ENCODE measurements at places on chromosomes 16 and 17.

- H3K36me3 ChIP-seq, result no peaks in the 10 kb centered on the region
- H3K4me3 ChIP-seq, result no peak overlapping the region
- H3K27me3 ChIP-seq, result no peaks in the 10 kb centered on the region
- H3K4me1 ChIP-seq, result peaks cover 5% of the 10 kb centered on the region
These were observed 91.1 kb downstream of the ASIC2 start for GRCh38 chr17:33202021-33202420.

GRCh38 chr16:84308120-84308519 is 13.4 kb downstream of the WFDC1 start:
- no peaks in the 10 kb centered on the region for H3K27me3 ChIP-seq
- no peak overlapping the region for H3K4me3 ChIP-seq
- H3K36me3 ChIP-seq, result no peaks in the 10 kb centered on the region
- no peak overlapping the region for H3K27ac ChIP-seq

DNA sequence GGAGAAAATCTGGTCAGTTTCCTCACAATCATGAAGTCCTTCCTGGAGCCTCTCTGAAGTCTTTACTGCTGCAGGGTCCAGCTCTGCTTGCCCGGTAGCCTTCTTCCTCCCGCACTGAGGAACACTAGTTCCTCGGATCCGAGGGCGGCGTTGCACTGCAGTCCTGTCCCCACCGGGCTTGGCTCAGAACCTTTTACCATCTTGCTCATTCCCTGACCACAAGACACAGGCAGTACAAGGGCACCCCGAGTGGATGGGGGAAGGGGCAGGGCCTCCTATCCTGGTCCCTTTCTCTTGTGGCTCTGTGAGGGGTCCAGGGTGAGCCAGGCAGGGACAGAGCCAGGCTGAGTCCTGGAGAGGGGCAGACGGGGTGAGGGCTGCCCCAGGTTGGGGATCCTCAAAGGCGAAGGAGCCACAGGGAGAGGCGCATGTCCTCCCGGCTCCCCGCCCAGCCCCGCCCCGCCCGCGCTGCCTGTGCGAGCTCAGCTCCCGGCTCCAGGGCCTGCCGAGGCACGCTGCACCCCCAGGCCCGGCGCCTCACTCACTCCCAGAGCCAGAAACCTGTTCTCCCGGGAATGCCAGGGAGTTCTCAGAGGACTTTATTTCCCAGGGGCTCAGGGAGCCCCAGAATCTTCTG is 1.5 kb downstream of the FOXN1 start:
- H3K36me3 ChIP-seq, result no peaks in the 10 kb centered on the region
- H3K4me1 ChIP-seq, result no peaks in the 10 kb centered on the region
- no peak overlapping the region for H3K4me3 ChIP-seq
- no peak for DNase-seq

DNA sequence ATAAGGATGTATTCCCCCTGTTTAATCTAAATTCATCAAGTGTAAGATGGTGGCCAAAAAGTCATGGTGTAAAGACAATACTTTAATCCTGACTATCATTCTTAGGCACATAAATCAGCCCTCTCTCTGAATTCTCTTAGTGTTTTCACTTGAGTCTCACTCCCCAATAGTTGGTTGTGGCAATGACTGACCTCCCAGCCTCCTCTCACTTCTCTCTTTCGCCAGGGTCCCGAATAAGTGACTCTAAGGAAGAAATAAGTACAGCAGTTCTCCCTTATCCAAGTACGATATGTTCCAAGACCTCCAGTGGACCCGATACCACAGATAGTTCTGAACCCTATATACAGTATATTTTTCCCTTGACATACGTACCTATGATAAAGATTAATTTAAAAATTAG is 335.3 kb downstream of the MAF start:
- H3K4me3 ChIP-seq, result no peak overlapping the region
- no peaks in the 10 kb centered on the region for H3K4me1 ChIP-seq
- no peak overlapping the region for H3K27ac ChIP-seq

- H3K4me3 ChIP-seq, result no peak overlapping the region
- H3K27ac ChIP-seq, result no peak overlapping the region
- H3K36me3 ChIP-seq, result no peaks in the 10 kb centered on the region
- DNase-seq, result no peak
These were observed 34.2 kb downstream of the CDH13 start for GRCh38 chr16:82660966-82661365.

- peaks cover 27% of the 10 kb centered on the region for H3K4me1 ChIP-seq
- peak overlapping the region; percentile 85 for H3K4me3 ChIP-seq
- H3K36me3 ChIP-seq, result no peaks in the 10 kb centered on the region
- peak; percentile 9 for DNase-seq
These were observed 1.0 kb downstream of the ST3GAL2 start for GRCh38 chr16:70437582-70438557.

GRCh38 chr17:49829026-49829425 is 18.8 kb downstream of the TAC4 start:
- H3K4me1 ChIP-seq, result peaks cover 5% of the 10 kb centered on the region
- peaks cover 54% of the 10 kb centered on the region for H3K36me3 ChIP-seq
- H3K27me3 ChIP-seq, result no peaks in the 10 kb centered on the region
- no peak overlapping the region for H3K4me3 ChIP-seq
- no peak overlapping the region for H3K27ac ChIP-seq

DNA sequence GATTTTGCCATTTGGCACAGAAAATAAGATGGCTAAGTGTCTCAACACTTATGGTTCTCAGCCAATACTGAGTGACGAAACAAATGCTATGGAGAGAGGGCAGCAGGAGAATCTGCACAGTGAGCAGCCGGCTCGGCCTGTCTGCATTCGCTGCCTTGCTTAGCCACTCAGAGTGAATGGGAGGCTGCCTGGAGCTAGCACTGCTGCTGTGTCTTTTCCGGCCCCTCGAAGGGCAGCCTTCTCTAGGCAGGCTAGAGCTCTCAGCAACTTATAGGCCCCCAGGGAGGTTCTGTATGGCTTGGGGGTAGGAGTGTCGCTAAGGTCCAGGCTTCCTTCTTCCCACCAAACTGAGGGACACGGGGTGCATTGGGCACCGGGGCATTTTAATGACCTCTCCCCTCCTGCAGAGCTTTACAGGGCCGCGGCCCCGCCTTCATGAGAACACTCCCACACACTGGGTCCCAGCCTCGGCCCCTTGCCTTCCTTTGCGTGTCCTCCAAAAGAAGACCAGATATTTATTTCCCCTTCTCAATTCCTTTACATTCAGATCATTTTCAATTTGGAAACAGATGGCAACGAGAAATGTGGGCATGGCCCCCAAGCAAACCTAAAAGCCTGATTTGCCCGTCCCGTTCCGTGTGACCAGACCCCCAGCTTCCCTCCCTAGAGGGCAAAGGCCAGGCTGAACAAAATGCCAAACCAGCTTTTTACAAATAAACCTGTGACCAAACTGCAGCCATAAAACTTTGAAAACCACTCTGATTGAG is 670.9 kb downstream of the TOX3 start:
- H3K4me1 ChIP-seq, result peaks cover 6% of the 10 kb centered on the region
- H3K4me3 ChIP-seq, result no peak overlapping the region
- no peak for DNase-seq
- no peak overlapping the region for H3K27ac ChIP-seq

DNA sequence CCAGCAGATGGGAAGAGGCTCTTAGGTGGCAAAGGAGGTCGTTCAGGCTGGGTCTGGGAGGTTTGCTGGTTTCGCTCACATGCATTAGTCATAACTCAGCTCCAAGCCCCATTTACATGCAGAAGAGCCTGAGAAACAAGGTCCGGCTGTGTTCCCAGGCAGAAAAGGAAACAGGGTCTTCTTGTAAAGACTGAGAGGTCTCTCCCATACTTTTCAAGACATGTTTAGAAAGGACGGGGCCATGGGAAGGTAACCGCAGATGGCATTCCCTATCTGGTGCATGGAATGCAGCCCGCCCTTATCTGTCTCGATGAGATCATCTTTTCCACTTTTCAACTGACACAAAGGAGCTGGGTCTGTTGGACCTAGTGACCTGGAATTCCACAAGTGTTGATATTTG is 389.0 kb upstream of the CDH11 start:
- H3K36me3 ChIP-seq, result no peaks in the 10 kb centered on the region
- no peaks in the 10 kb centered on the region for H3K27me3 ChIP-seq
- no peak overlapping the region for H3K27ac ChIP-seq
- no peak for DNase-seq

- H3K27ac ChIP-seq, result no peak overlapping the region
- H3K36me3 ChIP-seq, result no peaks in the 10 kb centered on the region
- no peaks in the 10 kb centered on the region for H3K4me1 ChIP-seq
- H3K4me3 ChIP-seq, result no peak overlapping the region
- no peak for DNase-seq
These were observed 225.0 kb upstream of the SALL1 start for GRCh38 chr16:51376080-51376479.

DNA sequence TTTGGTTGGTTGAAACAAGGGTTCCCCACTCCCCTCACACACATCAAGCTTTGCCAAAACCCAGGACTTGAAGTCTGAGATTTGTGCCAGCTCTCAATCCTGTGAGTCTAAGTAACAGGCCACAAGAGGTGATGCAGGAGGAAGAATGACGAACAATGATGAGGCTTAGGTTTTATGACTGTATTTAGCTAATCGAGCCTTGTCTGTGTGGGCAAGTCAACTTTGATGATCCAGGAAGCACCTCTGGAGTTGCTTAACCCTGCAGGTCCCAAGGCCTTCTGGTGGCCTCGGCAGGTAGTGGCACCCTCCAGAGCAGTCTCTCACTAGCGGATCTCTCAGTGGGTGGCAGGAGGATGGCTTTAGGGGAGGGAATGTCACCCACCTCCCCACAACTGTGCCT is 28.7 kb downstream of the CDK5RAP3 start:
- DNase-seq, result peak; percentile 75
- no peaks in the 10 kb centered on the region for H3K27me3 ChIP-seq
- peaks cover 40% of the 10 kb centered on the region for H3K4me1 ChIP-seq
- peak overlapping the region; percentile 60 for H3K27ac ChIP-seq

DNA sequence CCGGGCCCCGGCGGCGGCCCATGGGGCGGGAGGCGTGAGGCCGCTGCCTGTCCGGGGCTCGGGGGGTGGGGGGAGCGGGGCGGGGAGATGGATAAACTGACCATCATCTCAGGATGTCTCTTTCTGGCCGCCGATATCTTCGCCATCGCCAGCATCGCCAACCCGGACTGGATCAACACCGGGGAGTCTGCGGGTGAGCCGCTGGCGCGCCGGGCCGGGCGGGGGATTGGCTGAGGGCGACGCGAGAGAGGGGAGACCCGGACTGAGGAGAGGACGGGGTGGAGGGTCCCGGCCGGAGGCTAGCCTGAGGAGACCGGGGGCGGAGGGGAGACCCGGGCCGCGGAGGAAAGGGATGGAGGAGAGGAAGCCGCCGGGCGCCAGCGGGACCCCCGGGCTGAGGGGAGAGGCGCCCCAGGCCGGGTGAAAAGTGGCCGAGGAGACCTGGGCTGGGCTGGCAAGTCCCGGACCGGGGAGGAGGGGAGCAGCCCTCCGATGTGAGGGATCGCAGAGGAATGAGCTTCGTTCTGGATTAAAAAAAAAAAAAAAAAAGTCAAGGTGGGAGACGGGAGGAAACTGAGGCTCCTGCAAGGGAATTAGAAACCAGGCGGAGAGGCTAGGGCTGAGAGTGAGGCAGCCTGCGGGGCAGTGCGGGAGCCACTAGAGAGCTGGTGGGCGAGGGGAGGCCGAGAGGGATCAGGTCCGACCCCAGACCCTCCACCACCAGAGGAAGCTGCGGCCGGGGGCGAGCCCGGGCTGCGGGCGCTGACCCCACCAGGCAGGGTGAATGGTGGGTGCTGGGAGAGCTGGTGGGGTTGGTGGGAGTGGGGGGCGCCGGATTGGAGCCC is 526 bp downstream of the MOSMO start:
- no peaks in the 10 kb centered on the region for H3K36me3 ChIP-seq
- peak overlapping the region; percentile 95 for H3K4me3 ChIP-seq
- no peak for DNase-seq
- H3K27ac ChIP-seq, result peak overlapping the region; percentile 46
- H3K27me3 ChIP-seq, result no peaks in the 10 kb centered on the region

DNA sequence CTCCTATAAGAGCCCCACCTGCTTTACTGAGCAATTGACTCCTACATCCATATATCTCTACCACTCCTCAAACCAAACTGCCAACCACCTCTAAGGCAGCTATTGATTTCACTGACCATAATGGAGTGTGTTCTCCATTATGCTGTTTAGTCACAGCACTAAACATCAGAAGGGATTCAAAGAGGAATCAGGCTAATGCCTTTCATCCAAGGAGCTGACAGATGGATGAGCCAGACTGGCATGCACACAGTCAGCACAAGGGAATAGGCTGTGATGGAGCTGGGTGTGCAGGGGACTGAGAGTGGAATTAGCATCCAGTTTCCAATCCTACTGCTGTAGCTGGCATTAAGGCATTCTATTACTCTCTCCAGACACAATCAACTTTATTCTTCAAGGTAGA is 88.7 kb upstream of the CCL2 start:
- no peaks in the 10 kb centered on the region for H3K36me3 ChIP-seq
- no peaks in the 10 kb centered on the region for H3K4me1 ChIP-seq
- no peak overlapping the region for H3K27ac ChIP-seq
- H3K4me3 ChIP-seq, result no peak overlapping the region

- no peak overlapping the region for H3K4me3 ChIP-seq
- no peaks in the 10 kb centered on the region for H3K27me3 ChIP-seq
These were observed 7.1 kb downstream of the CLTC start for GRCh38 chr17:59626756-59627155.

DNA sequence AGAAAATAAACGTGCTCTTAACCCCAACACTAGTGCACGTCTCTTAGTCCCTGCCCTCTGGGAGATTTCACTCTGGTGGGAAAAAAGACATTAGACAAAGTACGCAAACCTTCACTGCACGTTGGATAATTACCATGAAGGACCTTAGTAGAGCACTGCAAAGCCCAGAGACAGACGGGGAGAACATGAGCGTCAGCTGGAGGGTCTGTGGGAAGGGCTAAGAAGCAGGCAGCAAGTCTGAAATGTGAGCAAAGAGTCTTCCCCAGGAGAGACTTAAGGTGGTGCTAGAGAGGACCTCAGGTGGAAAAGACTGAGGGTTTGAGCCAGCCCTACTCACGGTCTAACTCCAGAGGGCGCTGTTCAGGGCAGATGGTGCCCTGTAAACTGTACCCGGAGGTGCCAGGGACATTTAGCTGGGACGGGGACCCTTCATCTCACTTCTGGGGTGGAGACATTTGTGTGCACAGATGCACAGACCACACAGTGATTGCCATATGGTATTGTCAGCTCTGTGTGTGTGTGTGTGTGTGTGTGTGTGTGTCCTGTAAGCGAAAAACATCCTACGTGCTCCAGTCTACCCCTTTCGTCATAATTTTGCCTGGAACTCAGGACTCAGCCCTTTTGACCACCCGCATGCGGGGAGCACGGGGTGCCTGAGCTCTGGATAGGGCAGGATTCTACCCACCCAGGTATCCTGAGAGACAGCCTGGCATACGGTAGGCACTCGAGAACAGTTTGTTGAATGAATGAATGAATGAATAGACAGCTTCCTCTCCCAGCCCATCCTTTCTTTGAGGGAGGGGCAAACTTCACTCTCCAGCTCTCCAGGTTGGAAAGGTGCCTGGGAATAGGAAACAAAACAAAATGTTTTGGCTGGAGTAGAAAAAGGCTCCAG is 10.1 kb upstream of the STAC2 start:
- H3K36me3 ChIP-seq, result no peaks in the 10 kb centered on the region
- H3K4me1 ChIP-seq, result peaks cover 11% of the 10 kb centered on the region
- peak; percentile 51 for DNase-seq
- H3K27me3 ChIP-seq, result no peaks in the 10 kb centered on the region
- no peak overlapping the region for H3K4me3 ChIP-seq

Measured in PC-3 (cell line).